GM04504 (cell line): ENCODE measurements at places on chromosomes 5 and 9.
A peak's percentile ranks its signal among the peaks of the same experiment; 100 is the strongest.

DNA sequence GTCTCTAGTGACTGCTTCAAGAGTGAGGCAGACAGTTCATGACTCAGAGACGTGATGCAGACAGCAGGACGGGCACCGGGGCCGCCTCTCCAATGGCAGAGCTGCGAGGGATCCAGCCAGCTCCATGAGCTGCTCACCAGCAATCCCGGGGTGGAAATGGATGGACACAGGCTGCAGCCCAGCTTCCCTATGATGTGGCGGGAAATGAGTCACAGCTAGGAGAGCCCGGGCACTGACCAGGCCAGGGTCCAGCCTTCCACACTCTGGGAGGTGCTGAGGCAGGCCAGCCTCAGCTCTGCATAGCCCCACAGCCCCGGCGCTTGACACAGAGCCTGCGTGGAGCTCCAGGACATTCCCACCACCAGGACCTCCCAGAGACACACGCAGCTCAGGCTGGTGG, 244.8 kb upstream of the IRX2 start:
- DNase-seq = no peak

DNA sequence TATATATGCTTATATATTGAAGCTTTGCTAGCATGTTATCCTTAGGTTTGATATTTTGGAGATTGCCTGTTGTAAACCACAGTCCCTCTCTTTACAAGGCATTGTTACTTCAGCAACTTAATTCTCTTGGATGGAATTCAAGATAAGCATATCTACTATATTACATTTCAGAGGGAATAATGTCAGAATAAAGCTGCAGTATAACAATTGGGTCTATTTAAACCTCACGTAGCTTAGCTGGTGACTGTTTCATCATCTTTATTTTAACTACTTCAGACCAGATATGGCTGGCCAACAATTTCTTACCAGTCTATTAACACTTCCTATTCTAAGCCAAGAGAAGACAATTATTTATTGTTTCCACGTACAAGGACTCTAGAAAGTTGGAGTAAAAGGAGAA, 27.1 kb downstream of the ZCCHC10 start:
- no peak for DNase-seq

DNA sequence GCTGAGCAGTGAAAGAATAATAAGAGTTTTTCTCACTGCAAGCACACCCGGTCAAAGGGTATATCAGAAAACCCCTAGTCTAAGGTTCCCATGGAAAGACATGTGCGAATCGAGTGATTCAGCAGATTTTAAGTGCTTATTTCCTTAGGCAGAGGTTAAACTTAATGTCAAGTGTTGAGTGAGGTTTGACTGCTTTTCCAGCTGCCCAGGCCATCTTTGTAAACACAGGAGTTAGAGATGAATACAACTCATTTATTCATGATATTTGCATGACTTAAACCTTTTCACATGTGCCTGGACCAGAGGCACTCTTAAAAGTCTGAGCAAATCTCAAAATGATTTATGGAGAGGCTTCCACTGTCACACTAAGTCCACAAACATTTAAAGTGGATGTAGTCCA, 137.8 kb upstream of the RGMB start:
- peak; percentile 29 for DNase-seq

DNA sequence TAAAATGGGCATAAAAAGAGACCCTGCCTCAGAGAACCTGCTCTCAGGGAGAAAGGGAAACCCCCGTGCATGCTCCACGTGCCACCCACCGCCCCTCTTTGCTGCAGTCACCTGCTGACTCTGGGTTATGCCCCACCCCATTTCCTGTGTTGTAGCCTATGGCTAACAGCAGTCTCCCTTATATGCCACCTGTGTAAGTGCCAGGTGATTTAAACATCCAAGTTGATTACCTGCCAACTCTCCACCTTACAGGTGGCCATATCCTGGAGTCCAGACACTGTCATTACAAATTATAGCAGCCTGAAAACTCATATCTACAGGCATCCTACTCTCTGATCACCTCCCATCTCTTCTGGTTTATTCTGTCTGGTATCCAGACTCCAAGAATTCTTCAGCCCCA, 242.6 kb downstream of the HSPA4 start:
- DNase-seq = no peak

DNA sequence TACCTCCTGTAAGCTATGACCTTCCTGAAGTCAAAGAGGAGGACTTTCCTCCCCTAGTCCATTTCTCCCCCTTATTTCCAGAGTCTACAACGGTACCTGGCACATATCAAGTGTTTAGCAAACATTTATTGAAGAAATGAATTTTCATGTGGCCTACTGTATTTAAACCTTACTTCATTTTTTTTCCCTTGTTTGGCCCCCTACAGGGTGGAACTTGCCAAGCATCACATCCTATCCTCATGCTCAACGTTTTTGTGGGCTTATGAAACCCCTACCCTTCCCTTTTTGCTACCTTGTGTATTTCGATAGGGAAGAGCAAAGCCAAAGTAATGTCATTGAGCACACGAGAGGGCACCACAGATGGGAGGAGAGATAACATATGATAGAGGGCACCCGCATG, 1857.8 kb upstream of the WWC1 start:
- DNase-seq = no peak

GRCh38 chr9:100354121-100354800, 1.5 kb upstream of the TEX10 start:
- DNase-seq = no peak

GRCh38 chr9:86531273-86531970, 177.2 kb upstream of the TUT7 start:
- DNase-seq = no peak
